Hematopoietic multipotent progenitor cell treated with erythropoietin and hydrocortisone succinate and interleukin-3 and kit ligand, for 4 days (in vitro differentiated cells): ENCODE measurements at places on chromosomes 2 and 18.
A peak's percentile ranks its signal among the peaks of the same experiment; 100 is the strongest.

GRCh38 chr2:8448824-8449556 is 232.9 kb upstream of the ID2 start:
- no peak for DNase-seq

DNA sequence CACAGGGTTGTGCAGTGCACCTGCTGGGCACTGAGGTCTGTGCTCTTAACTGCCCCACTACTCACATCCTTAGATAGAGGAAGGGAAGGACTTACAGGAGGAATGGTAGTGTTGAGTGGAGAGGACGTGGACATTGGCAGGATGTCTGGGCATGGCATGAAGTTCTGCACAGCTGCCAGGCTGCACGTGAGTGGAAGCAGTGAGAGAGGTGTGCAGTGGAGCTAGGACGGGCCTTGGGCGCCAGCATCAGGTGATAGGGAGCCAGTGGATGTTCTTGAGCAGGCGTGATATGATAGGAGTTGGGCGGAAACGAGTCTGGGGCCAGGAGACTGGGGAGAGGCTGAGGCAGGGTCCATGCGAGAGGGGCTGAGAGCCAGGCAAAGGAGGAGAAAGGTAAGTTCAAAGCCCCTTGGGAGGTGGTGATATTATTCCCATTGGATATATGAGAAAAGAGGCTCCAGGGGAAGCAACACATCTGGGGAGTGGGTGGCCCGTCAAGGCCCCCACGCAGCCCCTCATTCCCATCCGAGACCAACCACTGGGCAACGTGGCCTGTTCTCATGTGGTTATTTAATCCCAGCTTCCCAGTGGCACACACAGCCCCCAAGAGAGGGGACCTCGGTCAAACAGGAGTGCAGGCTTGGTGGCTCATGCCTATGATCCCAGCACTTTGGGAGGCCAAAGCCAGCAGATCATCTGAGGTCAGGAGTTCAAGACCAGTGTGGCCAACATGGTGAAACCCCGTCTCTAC is 45.7 kb upstream of the SNED1 start:
- no peak for DNase-seq

DNA sequence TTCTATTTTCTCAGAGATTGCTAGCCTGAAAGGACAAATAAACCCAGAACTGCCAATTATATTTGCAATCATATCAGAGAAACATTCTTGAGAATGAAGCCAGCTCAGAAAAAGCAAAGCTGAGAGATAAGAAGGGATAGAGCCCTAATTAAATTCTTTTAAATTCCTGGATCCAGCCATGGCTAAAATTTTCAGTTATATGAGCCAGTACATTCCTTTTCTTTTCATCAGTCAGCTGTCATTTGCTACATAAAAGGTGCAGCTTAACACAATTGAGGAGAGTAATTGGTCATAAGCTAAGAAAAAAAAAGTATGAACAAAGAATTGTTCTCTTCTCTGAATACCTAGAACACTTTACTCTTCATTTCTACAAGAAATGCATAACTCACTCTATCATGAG is 303.5 kb upstream of the FIGN start:
- DNase-seq: no peak

DNA sequence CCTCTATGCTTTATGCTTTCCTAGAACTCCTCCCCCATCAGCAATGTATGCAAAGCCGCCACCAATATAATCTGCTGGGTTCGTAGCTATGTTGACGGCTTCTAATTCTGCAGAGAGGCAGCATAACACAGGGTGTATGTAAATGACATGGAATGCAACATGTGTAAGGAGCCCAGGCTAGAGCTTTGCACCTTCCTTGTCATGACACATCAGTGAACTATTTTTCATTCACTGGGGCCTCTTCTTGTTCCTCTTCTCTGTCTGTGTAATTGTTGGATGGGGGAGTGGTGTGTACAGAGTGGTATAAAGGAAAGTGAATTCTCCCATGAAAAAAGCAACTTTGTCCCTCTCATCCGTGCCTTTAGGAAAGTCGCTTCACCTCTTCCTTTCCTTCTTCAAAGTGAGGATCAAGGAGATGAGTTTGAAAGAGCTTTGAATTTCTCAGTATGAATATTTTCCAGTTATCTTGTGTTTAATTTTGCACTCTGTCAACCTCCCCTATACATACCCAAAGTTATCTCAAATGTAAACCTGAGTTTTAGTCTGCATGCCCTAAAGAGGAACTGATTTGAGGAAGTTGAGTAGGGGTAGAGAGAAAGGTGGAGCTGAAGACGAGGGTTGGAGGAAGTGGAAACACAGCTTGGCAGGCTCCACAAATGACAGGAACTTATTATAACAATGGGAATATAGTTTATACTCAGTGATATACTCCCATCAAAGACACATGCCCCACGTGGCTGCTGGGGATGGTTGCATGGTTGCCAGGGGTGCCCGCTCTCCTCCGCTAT is 74.9 kb upstream of the ARL4C start:
- DNase-seq: peak; percentile 76

DNA sequence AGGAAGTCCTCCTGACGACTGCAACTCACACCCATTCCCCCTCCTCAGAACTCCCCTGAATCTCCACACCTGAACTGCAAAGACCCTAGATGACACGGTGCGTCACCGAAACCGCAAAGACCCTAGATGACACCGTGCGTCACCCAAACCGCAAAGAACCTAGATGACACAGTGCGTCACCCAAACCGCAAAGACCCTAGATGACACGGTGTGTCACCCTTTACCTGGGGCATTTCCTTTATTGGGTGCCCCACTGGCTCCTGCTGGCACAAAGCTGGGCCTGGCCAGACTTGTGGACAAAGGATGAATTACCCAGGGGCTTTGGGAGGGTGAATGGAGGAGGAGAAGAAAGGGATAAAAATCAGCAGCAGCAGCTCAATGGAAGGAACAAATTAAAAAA is 123.8 kb downstream of the CELF4 start:
- no peak for DNase-seq

GRCh38 chr2:158685646-158686045 is 109.5 kb upstream of the DAPL1 start:
- DNase-seq: no peak

DNA sequence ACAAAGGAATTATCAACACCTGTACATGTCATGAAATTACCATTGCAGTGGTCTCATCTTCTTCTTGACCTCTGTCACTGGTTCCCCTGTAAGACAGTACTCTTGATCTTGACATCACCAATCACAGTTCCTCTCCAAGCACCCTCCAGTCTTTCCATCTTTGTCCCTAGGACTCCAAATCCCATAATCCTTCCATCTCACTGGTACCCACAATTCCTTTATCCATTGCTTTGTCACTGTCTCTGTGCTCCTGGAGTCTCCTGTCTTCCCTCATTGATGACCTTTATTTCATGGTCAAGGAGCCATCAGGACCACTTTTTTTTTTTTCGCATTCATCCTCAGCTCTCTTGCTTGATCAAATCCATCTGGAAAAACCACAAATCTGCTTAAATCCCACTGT is 56.7 kb downstream of the COL4A3 start:
- DNase-seq: no peak

GRCh38 chr2:190350371-190350770 is 7.0 kb downstream of the INPP1 start:
- DNase-seq: no peak

DNA sequence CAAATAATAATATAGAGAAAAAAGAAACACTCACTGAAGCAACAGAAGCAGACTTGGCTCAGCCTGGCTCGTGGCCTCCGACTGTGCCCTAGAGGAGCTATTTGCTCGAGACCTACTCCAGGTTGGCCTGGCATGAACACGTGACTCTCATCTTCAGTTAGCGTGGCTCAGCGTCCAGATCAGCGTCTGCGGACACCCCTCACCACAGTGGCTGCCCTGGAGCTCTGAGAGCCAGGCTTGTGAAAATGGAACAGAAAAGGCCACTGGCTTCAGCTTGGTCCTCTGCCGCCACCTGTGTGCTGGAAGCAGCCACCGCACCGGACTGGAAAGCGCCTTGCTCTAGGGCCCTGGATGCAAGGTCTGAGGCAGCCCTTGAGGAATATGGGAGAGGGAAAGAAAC is 1184.0 kb upstream of the GYPC start:
- DNase-seq: peak; percentile 3

- no peak for DNase-seq
Observed at GRCh38 chr2:38433607-38433975, 56.5 kb upstream of the ATL2 start.

- DNase-seq: peak; percentile 40
Observed at GRCh38 chr2:3442185-3442584, 62.7 kb downstream of the TRAPPC12 start.

DNA sequence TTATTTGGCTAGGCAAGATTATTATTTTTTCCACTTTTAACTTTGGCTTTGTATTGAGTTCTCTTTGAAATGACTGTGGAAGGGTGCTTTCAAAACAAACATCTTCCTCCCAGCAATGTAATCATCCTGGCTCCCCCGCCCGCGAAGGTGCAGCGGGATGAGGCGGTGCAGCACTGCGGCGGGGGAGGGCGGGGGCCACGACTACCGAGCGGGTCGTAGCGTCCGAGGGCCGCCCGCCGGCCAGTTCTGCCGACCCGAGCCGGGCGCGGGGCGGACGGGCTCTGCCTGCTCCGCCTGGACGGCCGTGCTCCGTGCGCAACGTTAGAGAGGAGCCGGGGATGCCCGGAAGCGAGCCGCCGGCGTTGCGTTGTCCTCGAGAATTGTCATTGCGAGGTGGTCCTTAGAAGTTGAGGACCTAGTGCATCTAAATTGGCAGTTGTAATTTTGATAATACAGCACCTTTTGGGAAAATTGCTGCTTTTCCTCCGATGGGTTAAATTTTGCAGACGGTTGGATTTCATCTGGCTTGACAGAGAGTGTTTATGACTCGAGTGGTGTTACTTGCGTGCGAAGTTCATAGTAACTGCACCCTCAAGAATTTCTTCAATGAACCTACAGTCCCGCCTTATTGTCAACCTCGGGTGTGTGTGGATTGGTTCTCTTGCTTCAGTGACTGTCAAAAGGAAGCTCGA is 1.1 kb downstream of the EPC2 start:
- peak; percentile 94 for DNase-seq

GRCh38 chr2:200905618-200906296 is 16.6 kb downstream of the NIF3L1 start:
- peak; percentile 89 for DNase-seq
